T47D (cell line): ENCODE measurements at places on chromosomes 12 and 14.

DNA sequence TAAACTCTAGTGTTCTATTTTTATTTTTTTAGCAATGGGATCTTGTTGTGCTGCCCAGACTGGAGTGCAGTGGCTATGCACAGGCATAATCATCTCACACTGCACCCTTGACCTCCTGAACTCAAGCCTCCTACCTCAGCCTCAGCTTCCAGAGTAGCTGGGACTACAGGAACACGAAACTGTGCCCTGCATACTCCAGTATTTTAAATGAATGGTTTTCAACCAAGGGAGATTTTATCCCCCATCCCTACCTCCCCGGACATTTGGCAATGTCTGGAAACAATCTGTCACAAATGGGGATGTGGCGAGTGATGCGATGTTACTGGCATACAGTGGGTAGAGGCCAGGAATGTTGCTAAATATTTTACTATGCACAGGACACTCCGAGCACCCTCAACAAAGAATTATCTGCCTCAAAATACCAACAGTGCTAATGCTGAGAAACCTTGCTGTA lies 2.1 kb downstream of the CBX5 start:
- peak; percentile 28 for DNase-seq

DNA sequence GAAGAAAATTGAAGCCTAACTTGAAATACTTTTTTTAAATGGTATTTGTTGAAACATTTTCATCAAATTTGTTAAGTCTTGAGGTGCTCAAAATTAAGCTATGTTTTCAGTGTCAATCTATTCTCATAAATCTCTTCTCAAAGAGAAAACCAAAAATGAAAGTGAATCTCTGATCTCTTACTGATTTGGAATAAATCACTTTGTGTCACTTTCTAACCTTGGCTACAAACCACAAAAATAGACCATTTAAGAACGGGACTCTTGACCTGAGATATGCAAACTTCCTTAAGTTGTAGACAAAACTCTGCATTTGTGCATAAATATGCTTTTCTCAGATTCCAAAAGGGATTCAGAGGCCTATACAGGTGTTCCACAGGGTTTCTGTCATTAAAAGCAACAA lies 192.9 kb downstream of the SEC23A start:
- DNase-seq: no peak

DNA sequence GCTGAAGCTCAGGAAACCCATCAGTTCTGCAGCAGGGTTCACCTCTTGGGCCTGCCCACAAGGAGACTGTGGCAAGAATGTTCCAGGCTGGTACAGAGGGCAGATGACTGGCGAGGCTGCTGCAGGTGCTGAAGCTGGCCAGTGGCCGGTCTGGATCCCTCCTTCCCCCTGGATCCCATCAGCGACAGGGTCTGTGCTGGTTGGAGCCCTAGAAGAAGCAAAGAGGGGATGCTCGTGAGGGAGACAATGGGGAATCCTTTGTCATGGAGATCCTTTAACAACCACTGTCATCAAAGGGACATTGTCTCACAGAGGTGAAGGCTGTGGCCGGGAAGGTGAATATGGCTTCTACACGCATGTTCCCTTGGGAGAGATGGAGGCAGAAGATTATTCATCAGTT lies 211.4 kb upstream of the TMEM132C start:
- no peak for DNase-seq

- no peak for DNase-seq
These were observed 47.0 kb upstream of the PDZRN4 start for GRCh38 chr12:41141104-41141503.

- DNase-seq: no peak
These were observed 105.5 kb upstream of the CCND2 start for GRCh38 chr12:4168036-4168435.

DNA sequence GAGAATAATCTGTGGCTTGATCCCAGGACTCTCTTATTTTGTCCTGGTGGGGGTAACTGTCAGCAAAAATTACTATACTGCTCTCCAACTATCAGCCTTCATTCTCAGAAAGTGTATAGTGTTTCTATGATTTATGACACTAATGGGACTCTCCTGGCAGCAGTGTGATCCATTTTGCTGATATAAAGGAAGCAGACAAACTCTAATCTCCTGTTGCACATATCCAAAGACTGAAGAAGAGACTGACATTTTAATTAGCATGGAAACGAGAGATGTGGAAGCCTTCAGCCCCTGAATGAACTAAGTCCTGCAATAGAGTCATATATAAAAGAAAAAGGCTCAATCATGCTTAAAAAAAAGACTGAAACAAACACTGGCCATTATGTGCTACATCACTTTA lies 127.8 kb upstream of the SSTR1 start:
- DNase-seq: no peak

GRCh38 chr12:12171991-12172511 lies 94.8 kb downstream of the LRP6 start:
- DNase-seq: peak; percentile 2

DNA sequence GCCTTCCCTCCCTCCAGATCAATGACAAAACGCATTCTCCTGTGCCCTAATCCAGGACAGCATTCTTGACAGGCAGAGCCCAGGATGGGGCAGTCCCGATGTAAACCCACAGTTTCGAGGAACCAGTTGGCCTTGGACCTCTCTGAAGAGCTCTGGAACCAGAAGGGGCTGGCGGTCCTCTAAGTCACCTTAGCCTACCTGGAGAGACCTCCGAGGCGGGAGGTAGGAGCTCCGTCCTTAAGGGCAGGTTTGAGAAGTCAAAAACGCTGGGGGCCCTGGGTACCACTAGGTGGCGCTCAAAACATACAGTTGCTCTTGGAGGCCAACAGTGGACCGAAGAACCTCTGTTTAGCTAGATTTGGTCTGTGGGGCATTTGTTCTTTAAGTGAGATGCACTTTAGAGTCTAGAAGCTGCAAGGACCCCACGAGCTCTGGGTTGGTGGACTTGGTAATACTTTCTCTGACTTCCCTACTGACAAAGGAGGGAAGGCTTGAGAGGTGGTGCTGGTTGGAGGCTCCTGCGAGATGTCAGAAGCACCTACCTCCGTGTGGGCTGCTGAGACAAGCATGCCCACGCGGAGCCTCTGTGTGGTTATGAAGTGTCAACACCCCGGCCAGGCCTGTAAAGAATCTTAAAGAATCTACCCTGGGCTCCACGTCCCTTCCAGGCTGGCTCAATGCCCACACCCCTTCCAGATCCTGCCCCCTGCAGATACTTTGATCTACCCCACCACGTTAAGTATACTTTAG lies 74.8 kb upstream of the CHST11 start:
- DNase-seq: peak; percentile 66

DNA sequence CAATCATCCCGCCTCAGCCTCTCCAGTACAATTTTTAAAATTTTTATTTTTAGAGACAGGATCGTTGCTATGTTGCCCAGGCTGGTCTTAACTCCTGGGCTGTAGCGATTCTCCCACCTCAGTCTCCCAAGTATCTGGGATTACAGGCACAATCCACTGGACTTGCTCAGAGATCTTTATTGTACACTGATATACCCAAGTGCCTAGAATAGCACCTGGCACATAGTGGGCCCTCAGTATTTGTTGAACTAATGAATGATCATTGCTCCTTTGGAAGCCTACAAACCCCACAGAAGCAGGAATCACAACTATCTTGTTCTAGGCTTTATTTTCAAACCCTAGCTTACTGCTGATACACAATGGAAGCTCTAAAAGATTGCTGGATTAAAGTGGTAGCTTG lies 1.9 kb upstream of the PNN start:
- no peak for DNase-seq

- no peak for DNase-seq
These were observed 123.5 kb upstream of the CAND1 start for GRCh38 chr12:67145692-67146091.

DNA sequence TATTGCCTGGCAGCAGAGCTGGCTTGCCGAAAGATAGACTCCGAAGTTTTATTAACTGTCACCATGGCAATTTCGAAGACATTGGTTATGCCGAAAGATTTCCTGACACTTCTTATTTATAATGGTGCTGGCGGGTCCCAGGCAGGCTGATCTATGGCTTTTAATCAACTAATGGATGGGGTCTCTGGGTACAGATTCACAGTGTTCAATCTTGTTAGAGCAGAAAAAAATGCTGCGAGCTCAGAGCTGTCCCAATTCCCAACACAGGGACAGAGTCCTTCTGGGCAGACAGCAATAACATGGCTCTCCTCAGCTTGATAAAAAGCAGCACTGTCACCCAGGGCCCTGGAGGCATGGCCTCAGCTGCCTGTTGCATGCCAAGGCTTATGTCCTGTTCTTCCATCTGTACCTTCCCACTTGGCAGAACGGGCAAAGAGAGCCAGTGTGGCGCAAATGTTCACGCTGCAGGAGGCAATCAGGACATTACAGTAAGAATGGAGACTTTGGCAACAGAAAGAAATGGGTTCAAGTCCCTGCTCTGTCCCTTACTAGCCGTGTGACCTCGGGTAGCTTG lies 228.2 kb upstream of the PWP1 start:
- no peak for DNase-seq

- no peak for DNase-seq
These were observed 4.9 kb downstream of the HRK start for GRCh38 chr12:116876151-116876869.

- DNase-seq: no peak
These were observed 183.1 kb downstream of the KLHL28 start for GRCh38 chr14:44778604-44779003.

DNA sequence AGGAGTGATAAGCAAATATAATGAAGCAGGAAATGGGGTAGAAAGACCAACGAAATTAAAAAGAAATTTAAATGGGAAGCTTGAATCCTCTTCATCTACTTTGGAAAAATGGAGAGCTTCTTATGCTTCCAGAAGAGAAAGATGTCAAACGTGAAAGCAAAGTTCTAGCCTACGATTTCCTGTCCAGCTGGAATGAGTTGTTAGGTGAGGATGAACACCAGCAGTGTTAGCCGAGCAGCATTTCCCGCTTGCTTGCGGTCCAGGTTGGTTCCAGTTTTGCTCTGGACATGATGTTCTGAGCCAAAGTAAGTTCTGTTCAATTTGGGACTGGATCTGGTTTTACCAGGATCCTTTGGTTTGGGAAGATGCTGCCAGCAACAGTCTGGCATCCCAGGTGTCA lies 78.9 kb downstream of the DACT1 start:
- DNase-seq: no peak

GRCh38 chr12:110885152-110885840 lies 35.1 kb downstream of the MYL2 start:
- no peak for DNase-seq

DNA sequence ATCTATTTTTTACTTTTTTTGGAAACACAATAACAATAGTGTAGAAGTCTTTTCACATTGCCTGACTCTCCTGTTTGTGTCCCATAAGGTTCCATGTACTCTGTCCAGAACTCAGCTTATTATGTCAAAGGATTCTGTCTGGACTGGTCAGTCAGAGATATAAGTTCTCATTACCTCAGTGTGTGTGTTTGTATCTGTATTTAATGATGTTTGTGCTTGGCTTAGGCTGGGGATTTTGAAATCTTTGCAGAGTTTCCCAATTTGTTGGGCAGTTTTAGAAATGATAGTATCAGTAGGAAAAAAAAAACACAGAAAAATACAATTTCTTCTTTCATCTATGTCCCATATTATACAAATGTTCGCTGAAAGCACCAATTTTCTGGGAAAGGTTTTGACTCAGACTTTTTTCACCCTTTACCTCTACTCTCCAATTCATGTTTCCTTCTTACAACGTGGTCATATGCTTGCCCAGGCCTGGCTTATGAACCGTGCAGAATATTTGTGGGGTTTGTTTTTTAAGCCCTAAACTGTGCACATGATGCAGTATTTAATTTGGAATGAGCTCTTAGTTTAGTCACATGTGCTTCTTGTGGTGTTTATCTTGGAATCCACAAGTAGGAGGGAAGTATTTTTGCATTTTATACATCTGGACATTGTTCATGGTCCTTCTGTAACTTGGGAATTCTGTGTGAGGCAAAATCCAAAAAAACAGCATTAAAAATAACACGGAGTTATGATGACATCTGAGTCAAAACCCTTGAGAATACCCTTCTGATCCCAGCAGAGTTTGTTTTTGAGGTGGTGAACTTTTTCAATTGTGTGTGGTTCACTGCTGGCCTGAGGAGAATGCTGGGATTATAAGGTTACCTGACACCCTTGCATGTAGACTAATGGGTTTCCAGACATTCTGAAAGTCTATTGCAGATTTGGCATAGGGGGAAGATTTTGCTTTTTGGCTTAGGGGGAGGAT lies 121.2 kb downstream of the RAD51B start:
- peak; percentile 87 for DNase-seq

- no peak for DNase-seq
These were observed 46.6 kb upstream of the LTBP2 start for GRCh38 chr14:74658535-74659131.

DNA sequence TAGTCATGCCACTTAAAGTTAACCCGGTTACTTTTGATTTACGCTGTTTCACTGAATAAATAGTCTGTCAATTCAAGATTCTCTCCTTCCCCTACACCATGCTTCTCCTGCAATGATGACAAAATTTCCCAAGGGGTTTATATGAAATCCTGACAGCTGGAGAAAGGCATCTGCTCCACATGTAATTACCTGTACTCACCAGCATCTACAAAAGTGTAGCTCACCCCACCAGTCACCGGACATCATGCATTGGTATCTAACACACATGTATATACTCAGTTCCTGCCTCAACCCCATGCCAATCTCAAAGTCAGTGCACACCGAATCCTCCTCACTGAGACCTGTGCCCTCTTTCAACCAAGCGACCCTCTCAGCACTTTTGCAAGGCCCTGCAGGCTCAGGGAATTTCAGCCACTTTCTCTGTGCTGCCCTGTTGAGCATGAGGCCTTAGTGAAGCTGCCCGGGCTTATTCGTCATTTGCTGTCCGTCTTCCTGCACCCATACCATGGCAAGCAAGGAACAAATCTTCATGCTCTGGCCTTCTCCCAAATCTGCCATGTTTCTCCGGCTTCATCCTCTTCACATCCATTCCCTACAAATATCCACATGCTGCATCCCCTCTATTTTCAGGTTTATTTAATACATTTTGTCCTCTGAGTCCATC lies 131.6 kb downstream of the SEC23A start:
- no peak for DNase-seq

GRCh38 chr12:29781188-29781587 lies 2.6 kb downstream of the TMTC1 start:
- DNase-seq: no peak

GRCh38 chr12:5505751-5506150 lies 73.8 kb downstream of the NTF3 start:
- no peak for DNase-seq

DNA sequence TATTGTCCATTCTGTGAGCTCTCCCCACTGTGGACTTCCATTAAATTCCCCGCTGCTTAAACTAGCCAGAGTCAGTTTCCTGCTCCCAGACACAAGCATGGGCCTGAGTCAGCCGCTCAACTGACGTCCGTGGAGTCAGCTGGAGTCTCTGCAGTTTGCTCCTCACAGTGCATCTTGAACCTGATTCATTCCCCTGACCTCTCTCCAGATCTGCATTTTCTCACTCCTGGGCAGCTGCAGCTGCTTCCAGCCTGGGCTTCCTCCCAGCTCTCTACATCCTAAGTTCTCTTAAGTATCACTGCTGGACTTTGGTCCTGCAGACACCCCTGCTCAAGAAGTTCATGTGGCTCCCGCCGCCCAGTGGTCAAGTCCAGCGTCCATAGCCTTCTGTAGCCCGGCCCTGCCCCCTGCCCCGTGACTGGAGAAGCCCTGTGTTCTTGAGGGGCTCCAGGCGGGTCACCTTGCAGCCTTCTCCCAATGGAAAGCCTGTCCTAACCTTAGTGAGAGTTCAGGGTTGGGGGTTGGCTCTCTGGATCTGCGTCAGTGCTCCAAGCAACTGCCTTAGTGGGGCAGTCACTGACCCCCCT lies 20.0 kb downstream of the NFKBIA start:
- no peak for DNase-seq
